ENCODE measurements at places on chromosomes 2 and 18.

DNA sequence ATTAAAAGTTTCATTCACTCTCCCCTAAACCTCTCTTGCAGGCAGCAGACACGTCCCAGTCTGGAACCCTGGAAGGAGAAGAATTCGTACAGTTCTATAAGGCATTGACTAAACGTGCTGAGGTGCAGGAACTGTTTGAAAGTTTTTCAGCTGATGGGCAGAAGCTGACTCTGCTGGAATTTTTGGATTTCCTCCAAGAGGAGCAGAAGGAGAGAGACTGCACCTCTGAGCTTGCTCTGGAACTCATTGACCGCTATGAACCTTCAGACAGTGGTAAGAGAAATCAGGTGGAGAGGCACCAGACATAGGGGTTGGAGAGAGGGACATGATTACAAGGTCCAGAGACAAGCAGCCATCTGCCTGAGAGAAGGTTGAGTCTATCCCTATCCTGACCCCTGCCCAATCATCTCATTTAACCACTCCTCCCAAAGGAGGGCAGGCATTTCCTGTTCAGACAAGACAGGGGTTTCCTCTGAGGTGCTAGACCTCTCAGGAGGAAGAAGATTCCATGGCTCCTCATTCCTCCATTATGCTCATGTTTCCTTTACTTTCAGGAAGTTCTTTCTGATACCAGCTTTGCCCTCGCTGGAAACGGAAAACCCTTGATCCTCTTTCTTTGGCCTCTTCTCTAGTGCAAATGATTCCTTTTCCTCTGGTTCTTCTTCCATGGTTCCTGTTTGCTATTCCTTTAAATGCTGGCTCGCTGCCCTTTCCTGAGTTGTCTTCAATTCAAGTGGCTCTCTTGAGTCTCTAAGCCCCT is 15.1 kb downstream of the PLCD4 start:
- DNase-seq: no peak

GRCh38 chr2:181697126-181697525 is 16.8 kb upstream of the NEUROD1 start:
- no peak for DNase-seq

DNA sequence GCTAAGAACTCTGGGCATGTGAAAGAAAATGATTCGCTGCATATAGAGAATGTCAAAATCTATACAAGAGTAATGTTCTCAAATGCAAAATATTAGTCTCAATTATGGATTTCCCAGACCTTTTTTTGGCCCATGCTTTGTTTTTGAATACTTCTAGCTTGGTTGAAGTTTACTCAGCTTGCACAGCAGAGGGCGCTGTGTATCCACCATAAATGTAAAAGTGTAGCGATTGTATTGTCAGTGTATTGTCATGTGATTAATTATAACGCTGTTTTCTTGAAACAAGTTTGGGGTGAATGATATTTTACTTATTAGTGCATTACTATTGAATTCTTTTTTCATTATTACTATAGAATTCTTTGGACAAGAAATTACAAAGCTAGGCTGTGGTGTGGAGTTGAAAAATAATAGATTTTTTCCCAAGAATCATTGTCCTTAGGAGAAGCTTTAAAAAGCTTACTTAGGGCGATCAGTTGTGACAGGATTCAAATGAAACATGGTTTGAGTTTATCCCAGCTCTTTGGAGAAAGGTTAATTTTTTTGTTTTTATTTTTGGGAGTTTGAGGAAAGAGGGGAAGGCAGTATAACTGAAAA is 98.3 kb downstream of the PIK3C3 start:
- DNase-seq: peak; percentile 62

DNA sequence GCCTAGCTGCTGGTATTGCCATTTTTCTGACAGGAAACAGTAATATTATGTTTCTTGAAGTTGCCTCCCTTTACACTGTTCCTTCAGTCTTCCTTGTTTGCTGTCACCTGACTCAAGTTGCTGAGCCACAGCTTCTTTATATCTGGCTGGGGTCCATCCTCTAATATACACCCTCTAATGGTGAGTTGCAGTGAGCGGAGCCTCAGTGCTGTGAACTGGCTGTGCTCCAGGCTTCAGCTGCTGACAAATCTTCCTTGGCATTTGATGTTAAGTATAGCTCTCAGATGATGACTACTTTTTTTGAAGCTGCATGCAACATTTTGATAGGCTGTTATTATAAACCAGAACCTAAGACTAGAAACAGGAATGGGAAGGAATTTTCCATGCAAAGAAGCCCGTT is 366.7 kb downstream of the NUP35 start:
- no peak for DNase-seq

DNA sequence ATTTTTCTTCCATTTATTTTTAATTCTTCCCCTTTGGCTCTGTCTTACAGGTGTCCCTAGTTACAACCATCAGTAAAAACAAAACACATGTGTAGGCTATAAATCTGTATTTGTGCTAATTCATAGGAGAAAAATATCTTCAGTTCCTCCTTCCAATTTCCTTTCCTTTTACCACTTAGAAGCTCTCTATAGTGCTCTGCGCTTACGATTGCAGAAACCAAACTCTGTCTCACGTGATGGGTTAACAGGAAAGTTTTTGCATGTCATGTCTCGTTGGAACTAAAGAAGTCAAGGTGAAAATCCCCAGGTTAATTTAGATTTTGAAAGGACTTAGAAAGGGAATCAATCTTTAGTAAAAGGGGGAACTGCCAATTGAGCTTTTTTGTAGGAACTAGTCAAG is 1390.5 kb upstream of the ZEB2 start:
- DNase-seq: no peak

DNA sequence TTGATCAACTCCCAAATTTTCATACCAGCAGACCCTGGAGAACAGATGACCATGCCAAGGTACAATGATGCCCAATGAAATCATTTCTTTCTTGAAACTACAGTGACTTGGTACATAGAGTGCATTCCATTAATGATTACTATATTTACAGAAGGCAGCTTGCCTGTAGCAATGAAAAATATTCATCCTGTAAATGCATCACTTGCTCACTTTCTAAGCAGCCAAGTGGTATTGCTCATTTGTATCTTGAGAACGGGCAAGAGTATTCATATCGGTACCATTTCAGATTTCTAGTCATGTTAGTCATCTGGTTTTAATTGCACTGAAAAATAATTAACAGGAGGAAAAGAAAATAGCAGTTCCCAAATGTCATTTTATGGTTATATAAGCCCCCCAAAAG is 59.6 kb downstream of the VIL1 start:
- no peak for DNase-seq

All from activated CD4-positive, CD25-positive, alpha-beta regulatory T cell treated with anti-CD3 and anti-CD28 coated beads, Interleukin-2, amount 50 U/mL, for 72 hours (primary cell).